Calu3 (cell line): ENCODE measurements at places on chromosomes 2 and 18. TPM values are rescaled to one million over a fixed set of nuclear protein-coding genes. Genes with fewer than 3 reads are reported as not detected.

Gene CIB4
- not detected in 2 replicates for total RNA-seq

Gene LRRC30
- not detected in 2 replicates for total RNA-seq

Gene CNDP1
- not detected in 2 replicates for total RNA-seq

Gene WNT6
- total RNA-seq = not detected in 2 replicates

Gene THAP4
- 53.6 and 57.5 TPM in 2 replicates for total RNA-seq

Gene TRMT61B
- total RNA-seq = 17.0 and 18.1 TPM in 2 replicates

Gene SERPINB11
- not detected in 2 replicates for total RNA-seq

Gene DCC
- not detected in 2 replicates for total RNA-seq
